ENCODE measurements at places on chromosomes 7 and 10.

- DNase-seq: no peak
Observed at GRCh38 chr10:112027731-112028280, 155.8 kb downstream of the GPAM start.

DNA sequence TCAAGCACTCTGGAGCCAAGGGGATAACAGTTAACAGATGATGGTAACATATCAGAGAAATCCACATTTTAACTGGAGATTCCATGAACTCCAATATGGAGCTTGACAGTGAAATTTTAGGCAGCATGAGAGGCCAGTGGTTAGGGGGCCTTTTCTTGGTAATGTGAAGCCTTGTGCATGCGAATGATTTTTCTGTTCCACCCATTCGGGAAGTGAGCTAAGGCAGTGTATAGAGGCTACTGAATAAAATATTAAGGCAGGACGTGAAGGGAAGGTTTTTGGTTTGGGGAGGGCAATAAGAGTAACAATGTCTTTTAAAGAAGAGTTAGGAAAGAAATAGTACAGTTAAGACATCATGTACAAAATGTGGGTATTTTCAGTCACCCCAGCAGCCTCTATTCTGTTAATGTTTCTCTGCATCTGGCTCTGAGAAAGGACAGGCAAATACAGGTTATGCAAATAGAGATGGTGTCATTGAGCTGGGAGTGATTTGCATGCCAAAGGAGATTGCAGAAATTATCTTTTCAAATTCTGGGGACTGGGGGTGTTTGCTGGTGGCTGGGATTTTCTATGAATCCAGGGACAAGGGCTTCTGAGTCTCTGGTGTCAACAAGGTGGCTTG is 6.8 kb upstream of the TAS2R60 start:
- no peak for DNase-seq

GRCh38 chr7:142488842-142489241 is 231.0 kb upstream of the PRSS58 start:
- no peak for DNase-seq

GRCh38 chr10:76459016-76459730 is 1027.7 kb downstream of the LRMDA start:
- no peak for DNase-seq

- no peak for DNase-seq
Observed at GRCh38 chr7:26507108-26507987, 215.7 kb downstream of the SNX10 start.

GRCh38 chr7:43430411-43430810 is 152.5 kb upstream of the STK17A start:
- no peak for DNase-seq

All from progenitor cell of endocrine pancreas (in vitro differentiated cells).